ENCODE measurements at places on chromosomes 4 and X.
A peak's percentile ranks its signal among the peaks of the same experiment; 100 is the strongest.

- no peak for DNase-seq
Measured at GRCh38 chrX:150164971-150165600, 198.0 kb upstream of the MAMLD1 start.

GRCh38 chr4:52376132-52376704, 282.9 kb downstream of the USP46 start:
- DNase-seq, result no peak

DNA sequence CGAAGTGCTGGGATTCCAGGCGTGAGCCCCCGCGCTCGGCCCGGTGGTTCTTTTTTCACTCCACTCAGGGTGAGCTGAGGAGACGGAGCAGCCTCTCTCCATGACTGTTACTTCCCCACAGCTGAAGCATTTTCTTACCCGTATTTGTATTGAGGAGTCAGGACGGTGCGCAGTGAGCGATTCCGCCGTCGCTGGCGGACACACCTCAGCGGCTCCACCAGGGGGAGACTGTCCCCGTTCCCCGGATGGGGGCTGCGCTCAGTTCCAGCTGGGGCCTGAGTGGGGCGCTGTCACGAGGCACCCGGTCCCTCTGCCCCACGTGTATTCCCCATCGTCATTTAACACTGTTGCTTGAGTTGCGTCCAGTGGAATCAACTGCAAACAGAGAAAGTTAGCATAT, 844.0 kb upstream of the FRG1 start:
- DNase-seq, result no peak

DNA sequence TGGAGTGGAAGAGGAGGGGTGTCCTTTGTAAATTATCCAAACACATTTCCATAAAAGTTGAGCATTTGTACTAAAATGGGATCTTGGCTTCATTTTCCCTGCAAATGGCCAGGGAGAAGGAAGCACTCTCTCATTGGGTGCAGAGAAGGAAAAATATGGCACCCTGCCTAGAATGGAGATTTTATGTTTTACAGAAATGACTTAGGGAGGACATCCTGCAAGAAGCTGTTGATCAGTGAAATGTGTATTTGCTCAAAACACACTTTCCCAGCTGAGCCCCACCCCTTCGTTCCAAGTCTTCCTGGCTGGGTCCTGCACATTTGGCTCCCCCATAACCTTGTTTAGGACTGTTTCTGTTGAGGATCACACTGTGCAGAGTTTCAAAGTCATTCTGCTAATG, 213.5 kb upstream of the TAPT1 start:
- DNase-seq, result no peak

DNA sequence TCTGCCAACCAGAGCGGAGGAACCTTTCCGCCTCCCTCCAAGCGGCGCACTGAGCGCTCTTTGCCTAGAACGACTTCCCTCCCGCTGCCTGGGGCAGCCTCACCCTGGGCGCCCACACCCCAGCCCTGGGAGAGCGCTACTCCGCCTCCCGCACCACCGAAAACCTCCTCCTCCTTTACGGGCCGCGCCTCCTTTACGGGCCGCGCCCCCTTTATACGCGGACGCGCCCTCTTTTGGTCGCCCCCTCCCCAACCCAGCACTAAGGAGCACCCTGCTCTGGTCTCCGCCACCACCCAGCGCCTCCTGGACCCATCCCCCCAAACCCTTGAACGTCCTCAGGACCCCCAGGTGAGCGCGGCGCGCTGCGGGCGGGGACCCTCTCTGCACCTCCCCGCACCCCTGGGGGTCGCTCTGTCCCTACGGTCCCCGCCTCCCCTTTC, 586 bp upstream of the NSG1 start:
- peak; percentile 52 for DNase-seq

DNA sequence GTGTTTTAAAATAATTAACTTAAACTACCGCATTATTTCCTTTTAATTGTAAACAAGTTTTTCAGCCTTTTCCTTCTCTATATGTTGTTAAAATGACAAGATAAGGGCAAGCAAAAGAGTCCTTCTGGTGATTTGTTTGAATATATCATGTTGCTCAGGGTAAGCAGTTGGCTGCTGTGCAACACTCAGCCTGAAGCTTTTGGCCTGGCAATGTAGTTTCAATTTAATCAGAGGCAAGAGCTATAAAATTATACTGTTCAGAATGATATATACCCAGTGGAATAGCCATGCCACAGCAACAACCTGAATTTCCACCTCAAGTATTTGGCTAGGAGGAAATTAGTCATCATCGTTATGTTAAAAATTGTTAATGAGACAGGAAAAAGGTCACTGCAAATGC, 53.4 kb downstream of the GRXCR1 start:
- no peak for DNase-seq

DNA sequence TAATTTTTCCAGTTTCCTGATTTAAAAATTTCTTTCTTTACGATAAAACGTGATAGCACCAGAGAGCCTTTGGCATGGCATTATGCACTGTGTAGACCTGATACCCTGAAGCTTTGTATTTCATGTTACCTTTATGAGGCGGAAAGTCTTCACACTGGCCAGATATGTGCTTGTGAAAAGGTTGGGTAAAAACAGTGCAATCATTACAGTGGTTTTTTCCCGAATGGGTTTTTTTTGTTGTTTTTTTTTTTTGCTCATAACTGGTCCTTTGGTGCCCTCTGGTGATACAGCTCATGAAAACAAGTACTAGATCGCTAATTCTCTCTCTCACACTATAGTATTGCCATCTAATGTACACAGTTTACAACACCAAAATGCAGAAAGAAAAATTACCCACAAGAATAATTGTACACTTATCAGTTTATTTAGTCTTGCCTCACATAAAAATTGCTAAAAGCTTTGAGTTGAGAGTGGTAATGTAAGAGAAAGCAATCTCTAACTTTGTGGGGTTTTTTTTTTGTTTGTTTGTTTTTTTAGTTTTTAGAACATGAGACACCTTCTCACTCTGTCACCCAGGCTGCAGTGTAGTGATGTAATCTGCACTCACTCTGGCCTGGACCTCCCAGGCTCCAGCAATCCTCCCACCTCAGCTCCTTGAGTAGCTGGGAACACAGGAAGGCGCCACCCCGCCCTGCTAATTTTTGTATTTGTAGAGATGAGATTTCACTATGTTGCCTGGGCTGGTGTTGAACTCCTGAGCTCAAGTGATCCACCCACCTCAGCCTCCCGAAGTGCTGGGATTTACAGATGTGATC, 21.3 kb downstream of the SPCS3 start:
- no peak for DNase-seq

DNA sequence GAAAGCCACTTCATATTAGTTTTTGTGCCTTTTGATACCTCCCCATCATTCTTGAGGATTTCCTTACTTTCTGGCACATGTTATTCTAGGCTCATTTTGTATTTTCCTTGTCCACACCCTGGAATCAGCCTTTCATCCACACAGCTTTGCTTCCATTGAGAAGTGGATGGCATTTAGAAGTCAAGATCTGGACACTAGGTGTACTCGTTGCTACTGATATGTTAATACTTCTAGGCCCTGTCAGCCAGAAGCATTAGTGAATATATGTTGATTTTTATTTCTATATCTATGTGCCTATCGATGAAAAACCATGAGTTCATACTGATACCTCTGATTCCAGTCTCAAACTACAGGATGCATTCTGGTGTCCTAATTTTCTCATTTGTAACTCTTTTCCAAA, 73.2 kb downstream of the ARHGAP24 start:
- DNase-seq, result no peak

DNA sequence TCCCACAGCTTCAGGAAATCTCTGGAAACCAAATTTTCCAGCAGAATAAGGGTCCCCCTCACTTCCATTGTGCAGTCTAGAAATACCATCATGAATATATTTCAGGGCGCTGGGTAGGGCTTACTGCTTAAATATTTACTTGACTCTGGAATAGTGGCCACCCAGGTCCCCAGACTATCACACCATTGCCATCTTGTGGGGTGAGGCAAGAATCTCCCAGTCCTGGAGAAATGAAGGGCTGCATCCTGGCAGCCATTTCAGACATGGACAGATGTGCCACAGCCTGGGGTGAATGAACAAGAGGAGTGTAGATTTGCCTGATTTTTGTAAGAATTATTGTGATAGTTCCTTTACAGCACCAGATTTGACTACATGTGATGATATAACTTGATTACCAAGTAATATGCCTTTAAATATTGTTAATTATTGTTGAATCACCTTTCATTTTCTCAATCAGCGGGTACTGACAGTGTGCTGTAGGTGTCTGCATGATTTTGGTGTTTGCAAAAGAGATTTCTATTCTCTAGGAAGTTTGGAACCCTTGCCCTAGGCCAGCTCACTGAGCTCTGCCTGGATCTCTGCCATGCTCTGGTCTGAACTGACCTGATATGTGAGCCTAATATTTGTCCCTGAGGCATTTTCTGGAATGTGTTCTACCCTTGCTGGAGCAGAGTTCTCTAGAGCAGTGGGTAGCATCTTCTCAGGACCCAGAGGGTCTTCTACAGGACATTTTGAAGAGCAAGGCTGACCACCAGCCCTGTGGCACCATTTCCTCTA, 183.4 kb downstream of the KIT start:
- peak; percentile 8 for DNase-seq

- no peak for DNase-seq
Measured at GRCh38 chrX:10496345-10496965, 123.9 kb downstream of the MID1 start.

- DNase-seq, result no peak
Measured at GRCh38 chrX:1462596-1463251, 10.0 kb upstream of the ASMTL start.

GRCh38 chrX:96715481-96715880, 30.8 kb downstream of the DIAPH2 start:
- no peak for DNase-seq

DNA sequence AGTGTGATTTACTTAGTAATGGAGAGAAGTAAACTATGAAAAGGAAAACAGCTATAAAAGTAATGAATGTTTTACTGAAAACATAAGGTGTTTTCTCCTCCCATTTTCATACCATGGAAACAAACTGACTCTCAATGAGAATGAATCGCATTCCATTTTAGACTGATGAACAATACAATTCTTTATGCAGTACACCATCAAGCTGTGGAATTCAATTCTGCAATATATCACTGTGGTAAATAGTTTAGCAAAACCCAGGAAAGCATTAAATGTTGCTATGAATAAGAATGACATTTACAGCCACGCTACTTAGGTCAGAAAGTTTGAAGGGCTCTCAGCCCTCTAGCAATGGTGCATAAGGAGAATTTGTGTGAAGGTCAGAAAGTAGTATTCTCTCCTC, 7.4 kb downstream of the DCAF8L2 start:
- no peak for DNase-seq

- DNase-seq, result no peak
Measured at GRCh38 chr4:174629265-174629664, 107.0 kb upstream of the HPGD start.

Measured in NCI-H510A (cell line).